ENCODE measurements at places on chromosomes 5 and 9.

- DNase-seq = no peak
These were observed 1.5 kb upstream of the TTC39B start for GRCh38 chr9:15308511-15308910.

DNA sequence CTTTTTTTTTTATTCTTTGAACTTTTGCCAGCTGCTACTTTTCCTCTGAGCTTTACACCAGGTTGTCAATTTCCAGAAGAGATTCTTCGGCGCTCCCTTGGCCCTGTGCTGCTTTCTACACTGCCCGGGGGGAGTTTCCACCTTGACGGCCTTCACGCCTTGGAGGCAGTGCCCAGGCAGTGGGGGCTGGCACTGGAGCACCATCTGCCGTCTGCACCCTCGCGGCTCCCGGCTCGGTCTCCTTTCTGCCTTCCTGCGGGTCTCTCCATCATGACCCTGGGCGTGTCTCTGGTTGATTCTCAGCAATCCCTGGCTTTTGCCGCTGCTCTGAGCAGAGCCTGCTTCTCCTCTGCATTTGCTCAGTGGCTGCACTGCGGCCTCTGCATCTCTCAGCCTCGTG is 2.9 kb downstream of the SLC6A18 start:
- no peak for DNase-seq

DNA sequence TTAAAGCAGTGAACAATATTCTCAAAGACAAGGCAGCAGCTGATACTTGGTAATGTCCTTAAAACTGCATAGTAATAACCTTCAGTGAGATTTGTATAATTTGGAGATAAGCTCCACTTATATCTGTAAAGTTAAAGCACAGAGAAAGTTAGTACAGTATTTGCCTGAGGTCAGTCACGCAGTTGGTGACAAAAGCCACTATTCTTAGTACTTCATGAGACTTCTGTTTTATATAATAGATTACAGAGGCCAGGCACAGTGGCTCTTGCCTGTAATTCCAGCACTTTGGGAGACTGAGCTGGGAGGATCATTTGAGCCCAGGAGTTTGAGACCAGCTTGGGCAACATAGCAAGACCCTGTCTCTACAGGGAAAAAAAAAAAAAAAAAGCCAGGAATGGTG is 266.4 kb upstream of the DMRT1 start:
- DNase-seq = no peak

GRCh38 chr9:68931821-68932220 is 82.1 kb downstream of the PRKACG start:
- DNase-seq = no peak

DNA sequence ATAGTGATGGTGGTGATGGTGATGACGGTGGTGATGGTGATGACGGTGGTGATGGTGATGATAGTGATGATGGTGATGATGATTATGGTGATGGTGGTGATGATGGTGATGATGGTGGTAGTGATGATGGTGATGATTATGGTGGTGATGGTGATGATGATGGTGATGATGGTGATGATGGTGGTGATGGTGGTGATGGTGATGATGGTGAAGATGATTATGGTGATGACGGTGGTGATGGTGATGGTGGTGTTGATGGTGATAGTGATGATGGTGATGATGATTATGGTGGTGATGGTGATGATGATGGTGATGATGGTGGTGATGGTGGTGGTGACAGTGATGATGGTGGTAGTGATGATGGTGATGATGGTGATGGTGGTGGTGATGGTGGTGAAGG is 149.2 kb upstream of the IRX1 start:
- DNase-seq = no peak

DNA sequence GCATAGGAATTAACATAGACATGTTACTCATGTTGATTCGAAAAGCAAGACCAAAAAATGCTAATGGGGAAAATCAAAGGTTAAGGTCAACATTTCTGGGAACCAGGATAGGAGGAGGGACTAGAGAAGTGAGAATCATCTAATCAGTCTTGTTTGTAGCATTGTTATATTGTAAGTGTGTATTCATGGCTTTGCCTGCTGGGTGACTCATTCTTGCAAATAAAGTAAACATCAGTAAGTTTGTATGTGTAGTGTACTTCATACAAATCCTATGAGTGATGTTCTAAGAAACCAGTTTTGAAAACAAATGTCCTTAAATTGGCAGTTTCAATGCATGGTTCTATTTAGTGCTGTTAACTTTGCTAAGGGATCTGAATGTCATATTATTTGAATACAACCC is 79.0 kb upstream of the TMEM252 start:
- DNase-seq = no peak

DNA sequence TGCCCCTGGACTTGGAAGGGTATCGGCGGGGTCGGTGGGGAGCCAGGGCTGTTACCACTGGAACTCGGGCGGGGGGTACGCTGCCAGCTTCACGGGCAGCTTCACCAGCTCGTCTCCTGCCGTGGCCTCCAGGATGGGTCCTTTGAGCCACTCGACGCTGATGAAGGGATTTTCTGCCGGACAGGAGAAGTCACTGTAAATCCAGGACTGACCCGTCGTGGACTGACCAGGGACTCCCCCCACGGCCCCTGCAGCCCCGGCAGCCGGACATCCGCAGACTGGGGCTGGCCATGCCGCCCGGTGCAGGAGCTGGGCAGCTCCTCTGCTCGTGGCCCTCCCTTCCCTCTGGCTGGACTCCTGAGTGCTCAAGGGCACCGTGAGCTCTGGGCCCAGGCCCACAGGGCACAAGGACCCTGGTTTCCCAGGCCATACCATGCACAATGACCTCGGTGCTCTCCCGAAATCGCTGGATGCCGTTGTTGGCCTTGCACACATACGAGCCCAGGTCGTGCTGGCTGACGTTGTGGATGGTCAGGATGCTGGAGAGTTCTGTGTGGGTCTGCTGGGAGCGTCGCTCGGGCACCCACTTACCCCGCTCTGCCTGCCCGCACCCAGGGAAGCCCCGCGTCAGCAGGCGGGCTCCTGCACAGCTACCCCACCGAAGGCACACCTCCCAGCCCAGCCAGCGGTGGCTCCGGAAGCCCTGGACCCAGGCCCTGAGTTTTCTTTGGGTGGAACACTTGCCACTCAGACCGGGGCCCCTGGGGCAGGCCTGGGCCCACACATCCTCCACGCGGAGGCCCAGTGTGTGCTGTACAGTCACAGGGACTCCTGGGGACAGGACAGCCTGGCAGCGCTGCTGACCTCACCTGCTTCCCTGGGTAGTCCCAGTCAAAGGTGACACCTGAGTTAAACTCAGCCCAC is 20.3 kb downstream of the FLT4 start:
- no peak for DNase-seq

- no peak for DNase-seq
These were observed 85.9 kb downstream of the HRH2 start for GRCh38 chr5:175743676-175744210.

GRCh38 chr9:76516871-76517270 is 57.9 kb downstream of the GCNT1 start:
- DNase-seq = no peak

DNA sequence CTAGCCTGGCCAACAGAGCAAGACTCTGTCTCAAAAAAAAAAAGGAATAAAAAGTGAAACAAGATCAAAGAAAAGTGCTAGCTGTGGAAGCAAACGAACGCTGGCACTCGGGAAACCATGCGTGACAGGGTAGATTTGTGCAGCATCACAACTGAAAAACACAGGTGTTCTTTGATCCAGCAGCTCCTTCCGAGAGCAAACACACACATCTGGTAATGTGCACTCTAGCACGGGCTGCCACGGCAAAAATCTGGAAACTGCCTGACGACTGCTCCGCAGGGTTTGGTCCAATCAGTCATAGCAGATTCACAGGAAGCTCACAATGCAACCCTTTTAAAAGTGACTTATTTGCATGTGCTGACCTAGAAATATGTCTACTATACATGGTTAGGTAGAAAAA is 80.0 kb downstream of the SYK start:
- DNase-seq = no peak

- peak; percentile 54 for DNase-seq
These were observed 39.1 kb upstream of the RANBP6 start for GRCh38 chr9:6054280-6055099.

- DNase-seq = peak; percentile 32
These were observed 513 bp downstream of the FAM193B start for GRCh38 chr5:177553671-177554429.

- DNase-seq = no peak
These were observed 4.1 kb downstream of the NR6A1 start for GRCh38 chr9:124766815-124767554.

GRCh38 chr9:15158064-15158463 is 149.0 kb downstream of the TTC39B start:
- DNase-seq = no peak

- DNase-seq = no peak
These were observed 176.5 kb upstream of the SLC24A2 start for GRCh38 chr9:19965336-19965735.

GRCh38 chr5:152560512-152561137 is 155.5 kb upstream of the NMUR2 start:
- no peak for DNase-seq

DNA sequence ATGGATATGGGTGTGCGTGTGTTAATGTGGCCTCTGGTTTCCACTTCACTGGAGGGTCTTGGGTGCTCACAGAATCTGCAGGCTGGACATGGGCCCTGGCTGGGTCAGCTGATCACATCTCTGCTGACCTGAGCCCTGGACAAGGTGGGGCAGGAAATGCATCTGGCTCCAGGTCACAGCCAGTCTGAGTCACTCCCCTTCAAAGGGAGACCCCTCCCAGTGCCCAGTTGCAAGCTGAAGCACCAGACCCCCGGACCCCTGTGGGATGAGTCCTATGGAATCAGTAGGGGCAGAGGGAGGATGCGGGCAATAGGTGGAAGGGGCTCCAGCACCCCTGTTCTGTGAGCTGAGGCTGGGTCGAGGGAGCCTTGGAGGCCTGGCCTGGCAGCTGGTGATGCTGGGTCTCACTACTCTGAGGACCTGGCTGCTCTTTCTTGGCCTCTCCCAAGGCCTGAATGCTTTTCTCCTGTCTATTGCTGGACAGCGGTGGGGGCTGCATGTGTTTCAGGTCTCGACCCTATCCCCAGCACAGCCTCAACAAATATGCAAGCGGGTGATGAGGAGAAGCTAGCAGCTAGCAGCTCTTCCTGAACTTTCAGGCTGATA is 54.5 kb downstream of the PHF2 start:
- DNase-seq = no peak

DNA sequence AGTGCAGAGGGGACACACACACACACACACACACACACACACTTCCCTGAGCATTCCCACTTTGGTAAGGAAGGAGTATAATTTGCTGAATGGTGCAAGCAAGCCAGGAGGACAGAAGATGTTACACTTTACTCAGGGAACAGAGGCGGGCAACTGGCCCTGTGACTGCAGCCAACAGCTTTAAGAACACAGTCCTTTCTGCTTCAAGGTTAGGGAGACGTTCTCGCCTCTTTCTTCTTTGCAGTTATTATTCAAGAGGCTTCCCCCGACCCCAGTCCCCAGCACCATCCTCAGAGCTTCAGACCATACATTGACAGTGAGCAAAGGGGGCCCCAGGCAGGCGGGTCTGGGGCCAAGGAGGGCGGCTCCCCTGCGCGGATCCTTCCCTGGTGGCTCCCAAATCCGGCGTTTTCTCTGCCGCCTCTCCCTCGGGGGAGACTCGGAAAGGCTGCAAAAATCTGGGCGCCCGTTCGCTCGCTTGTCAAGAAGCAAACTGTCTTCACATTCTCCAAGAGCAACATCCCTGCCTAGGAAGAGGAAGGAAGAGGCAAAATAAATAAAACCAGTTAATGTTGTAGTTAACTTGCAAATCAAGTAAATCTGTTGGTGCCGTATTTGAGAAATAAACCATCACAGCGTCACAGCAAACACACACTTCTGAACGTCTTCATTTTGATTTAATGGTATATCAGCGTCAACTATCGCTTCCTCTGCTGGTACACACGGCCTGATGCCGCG is 3.8 kb upstream of the LHX2 start:
- no peak for DNase-seq

DNA sequence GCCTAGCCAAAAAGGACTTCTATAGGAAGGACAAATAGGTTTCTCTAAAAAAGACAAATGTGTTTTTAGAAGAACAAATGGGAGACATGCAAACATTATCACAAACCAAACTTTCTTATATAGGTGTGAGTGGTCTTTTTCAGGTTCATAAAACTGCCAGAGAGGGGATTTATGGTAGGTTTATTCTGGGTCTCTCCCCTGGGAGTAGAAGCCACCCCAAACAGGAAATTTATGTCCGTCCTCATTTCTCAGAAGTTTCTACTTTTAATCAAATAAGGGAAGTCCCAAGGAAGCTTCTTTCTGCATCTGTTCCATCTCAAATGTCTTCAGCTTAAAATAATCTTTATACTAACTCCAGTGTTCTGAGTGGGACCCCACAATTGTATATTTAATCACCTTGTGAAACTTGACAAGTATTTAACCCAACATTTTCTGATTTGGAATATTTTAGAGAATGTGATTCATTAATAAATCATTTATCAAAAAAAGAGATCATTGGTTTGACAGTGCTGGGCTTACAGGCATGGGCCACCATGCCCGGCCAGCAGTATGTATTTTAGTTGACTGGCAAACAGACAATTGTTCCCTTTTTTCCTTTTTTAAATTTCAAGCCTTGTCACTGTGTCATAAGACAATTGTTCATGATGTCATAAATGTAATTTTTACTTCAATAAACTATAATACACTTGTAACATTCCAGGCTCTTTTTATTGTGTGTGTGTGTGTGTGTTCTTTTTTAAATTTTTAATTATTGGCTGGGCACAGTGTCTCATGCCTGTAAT is 44.6 kb upstream of the GLDC start:
- no peak for DNase-seq

DNA sequence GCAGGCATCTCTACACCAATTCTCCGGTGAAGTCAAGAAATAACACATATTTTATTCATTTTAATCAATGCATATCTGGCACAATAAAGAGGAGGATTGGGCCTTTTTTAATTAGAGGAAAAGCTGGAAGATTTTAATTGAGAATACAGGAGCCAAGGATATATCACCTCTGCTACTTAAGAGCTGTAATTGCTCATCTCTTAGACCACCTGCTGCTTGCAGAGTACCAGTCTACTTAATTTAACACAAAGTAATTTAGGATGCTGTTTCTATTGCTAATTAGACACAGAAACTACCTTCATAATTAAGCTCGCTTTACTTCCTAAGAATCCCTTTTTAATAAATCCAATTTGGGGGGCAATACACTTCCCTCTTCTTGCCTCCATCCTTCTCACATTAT is 326.9 kb downstream of the TENT4A start:
- DNase-seq = no peak

GRCh38 chr9:129989740-129990139 is 53.2 kb downstream of the FNBP1 start:
- no peak for DNase-seq

DNA sequence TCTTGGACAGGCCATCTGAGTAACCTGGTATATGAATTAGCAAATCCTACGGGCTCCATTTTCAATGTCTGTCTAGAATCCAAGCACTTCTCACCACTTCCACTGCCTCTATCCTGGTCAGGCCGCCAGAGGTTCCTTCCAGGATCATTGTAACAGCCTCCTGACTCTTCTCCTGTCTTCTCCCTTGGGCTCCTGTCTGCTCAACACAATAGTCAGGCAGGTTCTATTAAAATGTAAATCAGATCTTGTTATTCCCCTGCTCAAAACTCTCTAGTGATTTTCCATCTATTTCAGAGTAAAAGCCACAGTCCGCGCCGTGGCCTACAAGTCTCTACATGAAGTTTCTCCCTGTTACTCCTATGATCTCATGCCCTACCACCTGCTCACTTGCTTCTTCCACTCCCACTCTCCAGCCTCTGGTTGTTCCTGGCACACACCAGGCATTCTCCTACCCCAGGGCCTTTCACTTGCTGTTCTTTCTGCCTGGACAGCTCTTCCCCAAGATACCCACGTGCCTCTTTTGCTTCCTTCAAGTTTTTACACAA is 21.7 kb downstream of the ZNF366 start:
- no peak for DNase-seq

GRCh38 chr5:95628933-95629332 is 9.0 kb downstream of the GPR150 start:
- DNase-seq = no peak

- no peak for DNase-seq
These were observed 338.2 kb upstream of the WWC1 start for GRCh38 chr5:167953151-167953798.

Measured in T-cell (primary cell).